Dorsolateral prefrontal cortex (tissue), 122 donors: ENCODE measurements at places on chromosomes 4 and X.
A peak's percentile ranks its signal among the peaks of the same experiment; 100 is the strongest.

DNA sequence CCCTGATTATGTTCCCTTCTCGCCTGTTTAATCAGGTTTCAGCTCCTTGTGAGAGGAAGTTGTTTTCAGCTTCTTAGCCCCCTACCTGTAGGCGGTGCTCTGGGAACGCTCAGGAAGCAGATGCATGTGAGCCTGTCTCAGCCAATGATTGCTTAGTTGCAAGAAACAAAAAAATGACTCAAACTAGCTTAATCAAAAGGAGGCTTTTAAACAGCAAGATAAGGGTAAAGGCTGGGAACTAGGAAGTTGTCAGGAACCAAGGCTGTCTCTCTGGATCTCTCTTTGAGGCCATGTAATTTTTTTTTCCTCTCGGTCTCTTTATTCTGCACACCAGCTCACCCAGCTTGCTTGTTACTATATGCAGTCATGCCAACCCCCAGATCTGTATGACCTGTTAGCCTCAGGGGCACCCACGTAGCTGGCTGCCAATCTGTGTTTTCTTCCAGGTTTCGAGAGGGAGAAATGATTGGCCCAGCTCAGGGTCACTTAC is 109.1 kb downstream of the PTTG2 start:
- no peak for DNase-seq

DNA sequence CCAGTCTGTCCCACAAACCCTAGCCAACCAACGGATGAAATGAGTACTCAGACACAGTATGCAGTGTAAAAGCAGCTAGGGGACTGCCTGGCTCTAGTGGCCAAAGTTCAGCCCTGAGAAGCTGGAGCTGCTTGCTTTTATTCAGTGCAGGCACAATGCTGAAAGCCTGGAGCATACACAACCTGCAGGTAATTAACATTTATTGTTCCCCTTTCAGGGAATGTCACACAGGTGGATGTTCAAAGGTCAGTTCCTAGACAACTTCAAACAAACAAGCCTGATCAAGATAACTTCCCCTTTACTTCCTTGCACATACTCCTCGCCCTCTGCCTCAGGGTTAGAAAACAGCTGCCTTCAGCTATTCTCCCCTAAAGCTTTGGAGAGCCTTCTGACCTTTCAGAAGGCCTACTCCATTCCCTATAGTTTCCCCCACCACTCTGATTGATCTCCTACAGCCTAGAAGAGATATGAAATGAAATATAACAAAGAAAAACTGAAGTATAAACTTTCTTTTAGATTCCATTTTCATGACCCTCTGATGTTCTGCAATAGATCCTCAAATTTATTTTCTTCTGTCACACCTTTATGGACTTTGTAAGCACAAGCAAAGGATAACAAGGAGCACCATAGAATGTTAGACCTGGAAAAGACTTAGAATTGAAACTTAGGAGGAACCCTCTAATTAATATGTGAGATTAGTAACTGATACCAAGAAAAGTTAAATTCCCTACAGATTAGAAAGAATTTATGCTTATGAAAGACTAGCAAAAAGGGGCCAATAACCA is 6.8 kb upstream of the DCAF8L1 start:
- no peak for DNase-seq

DNA sequence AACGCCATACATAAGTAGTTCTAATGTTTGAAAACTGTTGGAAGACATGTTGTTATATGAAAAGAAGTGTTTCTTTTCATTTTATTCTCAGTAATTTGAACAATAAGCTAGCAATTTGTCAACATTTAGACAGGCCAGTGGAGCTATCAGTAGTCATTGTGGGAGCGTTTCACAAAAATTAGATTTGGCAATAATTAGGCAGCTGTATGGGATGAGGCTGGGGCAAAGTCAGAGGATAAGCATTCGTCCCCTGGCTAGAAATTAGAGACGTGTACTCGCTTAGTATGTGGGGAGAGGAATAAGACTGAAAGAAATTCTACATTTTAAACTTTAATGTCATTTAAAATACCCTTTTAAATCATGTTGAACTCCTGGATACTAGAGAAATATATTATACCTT is 70.6 kb downstream of the TMEM144 start:
- DNase-seq = no peak

GRCh38 chrX:99394456-99394855 is 1015.6 kb downstream of the PCDH19 start:
- DNase-seq = no peak

GRCh38 chr4:6271701-6272465 is 2.2 kb downstream of the WFS1 start:
- peak; percentile 74 for DNase-seq

GRCh38 chrX:154437971-154438893 is 1.3 kb downstream of the GDI1 start:
- no peak for DNase-seq

DNA sequence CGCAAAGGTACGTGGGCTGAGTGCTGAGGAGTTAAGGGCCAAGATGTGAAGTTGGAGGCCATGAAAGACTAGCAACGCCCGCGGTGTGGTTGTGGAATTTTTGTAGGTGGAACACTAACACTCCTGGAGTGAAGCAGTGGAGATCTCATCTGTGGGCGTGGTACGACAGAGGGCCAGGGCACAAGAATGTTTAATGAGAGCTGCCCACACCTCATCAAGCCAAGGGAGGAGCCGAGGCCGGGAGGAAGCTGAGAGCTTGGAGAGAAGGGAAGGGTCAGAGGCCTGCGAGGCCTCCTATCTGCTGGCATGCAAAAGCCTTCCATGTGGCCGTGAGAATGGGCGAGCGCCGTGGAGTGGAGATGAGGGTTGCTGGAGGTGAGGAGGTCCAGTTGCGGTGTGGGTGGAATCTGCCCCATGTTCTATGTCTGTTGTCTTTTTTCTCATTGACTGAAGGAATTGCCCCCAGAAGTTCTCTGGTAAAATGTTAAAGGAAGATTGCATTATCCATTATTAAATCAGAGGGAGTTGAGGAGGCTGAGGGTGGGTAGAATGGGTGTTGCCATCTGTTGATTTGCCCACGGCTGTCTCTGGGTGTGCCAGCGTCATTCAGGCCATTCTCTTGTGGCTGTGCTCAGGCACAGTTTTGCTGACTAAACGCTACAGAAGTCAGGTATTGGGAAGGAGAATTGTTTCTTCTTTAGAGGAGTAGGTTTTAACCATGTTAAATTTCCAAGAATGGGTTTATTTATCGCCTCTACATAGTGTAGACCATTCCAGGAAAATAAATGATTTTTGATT is 19.8 kb downstream of the SNX25 start:
- no peak for DNase-seq

- no peak for DNase-seq
These were observed 79.0 kb downstream of the AFAP1 start for GRCh38 chr4:7860600-7861163.
